CD8-positive, alpha-beta T cell (primary cell): ENCODE measurements at places on chromosomes 3 and 15.
A peak's percentile ranks its signal among the peaks of the same experiment; 100 is the strongest.

DNA sequence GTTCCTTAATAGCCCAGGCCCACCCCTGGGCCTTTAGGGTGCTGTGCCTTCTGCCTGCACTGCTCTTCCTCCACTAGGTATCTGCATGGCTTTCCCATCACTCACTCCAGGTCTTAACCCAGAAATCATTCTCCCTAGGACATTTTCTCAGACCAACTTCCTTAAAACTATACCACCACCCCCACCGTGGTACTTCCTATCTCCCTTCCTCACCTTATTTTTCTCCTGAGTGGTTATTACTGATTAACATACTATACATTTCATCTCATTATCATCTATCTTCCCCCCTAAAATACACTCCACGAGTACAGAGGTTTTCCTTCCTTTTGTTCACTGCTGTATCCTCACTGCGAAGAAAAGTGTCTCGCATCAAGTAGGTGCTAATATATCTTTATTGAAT is 115.2 kb downstream of the ANO10 start:
- DNase-seq: no peak

DNA sequence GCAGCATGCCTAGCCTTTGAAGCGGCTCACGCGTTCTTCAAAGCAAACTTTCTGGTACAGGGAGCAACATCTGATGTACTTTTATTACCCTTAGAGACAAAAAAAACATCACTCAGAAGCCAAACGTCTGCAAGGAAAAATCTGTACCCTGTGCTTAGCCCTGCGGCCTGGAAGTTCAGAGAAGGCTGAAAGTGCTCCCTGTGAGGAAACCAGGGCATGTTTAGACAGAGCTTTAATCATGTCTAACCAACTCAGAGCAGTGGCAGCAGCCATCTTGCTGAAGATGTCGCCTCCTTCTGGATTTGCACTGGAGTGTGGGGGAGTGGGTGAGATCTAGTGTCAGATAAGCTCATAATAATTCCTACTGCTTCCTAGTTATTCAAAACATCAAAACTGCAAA is 170.4 kb downstream of the P3H2 start:
- no peak for DNase-seq

DNA sequence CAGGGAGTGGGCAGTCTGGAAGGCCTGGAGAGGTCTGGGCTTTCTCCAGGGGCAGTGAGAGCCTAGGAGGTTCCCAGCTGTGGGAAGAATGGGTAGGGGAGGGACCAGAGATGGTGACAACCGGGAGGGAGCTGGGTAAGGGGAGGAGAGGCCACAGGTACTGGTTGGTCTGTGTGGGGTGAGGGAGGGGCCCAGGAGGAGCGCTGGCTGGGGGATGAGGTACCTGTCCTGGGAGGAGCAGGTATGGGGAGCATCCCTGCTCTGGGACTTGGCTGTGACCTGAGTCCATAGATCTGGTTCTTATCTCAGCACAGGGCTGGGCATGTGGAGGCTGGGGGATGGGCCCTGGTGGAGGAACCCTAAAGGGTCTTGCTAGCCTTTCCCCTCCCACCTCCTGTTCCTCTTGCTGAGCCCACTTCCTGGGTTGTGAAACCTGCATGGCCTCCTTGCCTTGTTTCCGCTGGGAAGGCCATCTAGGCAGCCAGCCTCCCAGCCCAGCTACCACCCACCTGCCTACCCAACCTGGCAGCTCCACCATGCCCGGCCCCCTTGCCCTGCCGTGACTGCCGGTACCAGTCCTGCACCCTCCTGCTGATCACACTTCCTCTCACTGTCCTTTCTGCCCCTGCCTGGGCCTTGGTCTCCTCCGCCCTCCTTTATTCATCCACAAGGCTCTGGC is 11.0 kb downstream of the PRKCD start:
- DNase-seq: no peak

GRCh38 chr3:28917895-28918475 is 362.9 kb upstream of the RBMS3 start:
- no peak for DNase-seq

GRCh38 chr15:89333011-89333860 is 1.4 kb downstream of the POLG start:
- DNase-seq: peak; percentile 27
